SJSA1 (cell line): ENCODE measurements at places on chromosomes 6 and 20.

GRCh38 chr6:15329197-15329671 lies 83.4 kb downstream of the JARID2 start:
- DNase-seq = peak; percentile 85

GRCh38 chr6:14294270-14294951 lies 176.8 kb downstream of the CD83 start:
- DNase-seq = no peak

DNA sequence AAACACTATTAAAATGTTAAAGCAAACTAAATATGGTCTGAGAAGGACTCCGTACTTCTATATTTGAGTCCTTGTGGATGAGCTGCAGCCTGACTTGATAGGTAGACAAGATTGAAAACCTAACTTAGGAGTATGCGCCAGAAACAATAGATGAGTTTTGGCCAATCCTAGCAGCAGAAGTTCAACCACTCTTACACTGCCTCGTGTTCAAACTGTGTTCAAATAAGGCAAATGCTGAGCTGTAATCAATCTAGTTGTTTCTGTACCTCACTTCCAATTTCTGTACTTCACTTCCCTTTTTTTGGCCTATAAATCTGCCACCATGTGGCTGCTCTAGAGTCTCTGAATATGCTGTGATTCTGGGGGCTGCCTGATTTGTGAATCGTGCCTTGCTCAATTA lies 13.2 kb upstream of the SERINC1 start:
- no peak for DNase-seq

DNA sequence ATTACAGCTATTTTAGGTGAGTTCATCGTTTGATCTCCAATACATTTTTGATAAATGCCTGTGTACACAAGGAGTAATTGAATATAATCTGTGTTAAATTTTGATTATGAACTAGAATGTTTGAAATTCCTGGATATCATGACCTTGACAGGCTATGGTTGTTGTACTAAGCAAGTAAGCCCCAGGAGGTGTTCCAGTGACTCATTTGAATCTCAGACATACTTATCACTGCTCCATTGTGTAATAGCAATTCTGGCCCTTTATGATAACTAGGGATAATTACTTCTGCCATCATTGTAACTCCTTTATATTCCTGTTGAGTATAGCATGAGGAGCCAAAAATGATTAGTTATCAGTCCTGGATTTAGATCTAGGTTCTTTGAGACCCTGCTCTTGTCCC lies 1424.6 kb upstream of the ADGRB3 start:
- DNase-seq = no peak

DNA sequence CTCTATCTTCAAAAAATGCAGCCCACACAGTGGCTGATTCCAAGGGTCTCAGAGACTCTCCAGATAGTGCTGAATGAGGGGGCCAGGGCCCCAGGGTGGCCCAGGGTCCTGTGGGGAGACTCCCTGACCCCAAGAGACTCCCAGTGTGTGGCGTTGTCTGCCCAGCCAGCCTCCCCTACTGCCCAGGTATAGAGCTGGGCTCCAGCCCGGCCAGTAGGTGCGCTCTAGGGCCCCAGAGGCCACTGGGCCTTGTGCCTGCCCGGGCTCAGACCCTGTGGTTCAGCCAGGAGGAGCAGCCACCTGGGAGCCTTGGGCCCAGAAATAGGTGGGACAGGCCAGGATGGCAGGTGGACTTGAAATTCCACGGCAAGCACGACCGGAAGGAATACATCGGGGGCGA lies 30.3 kb upstream of the GATA5 start:
- DNase-seq = no peak
